ENCODE measurements at places on chromosomes 5 and 9.

GRCh38 chr5:171355302-171355724 lies 32.3 kb upstream of the NPM1 start:
- DNase-seq, result no peak

GRCh38 chr9:98995059-98995671 lies 51.5 kb downstream of the COL15A1 start:
- no peak for DNase-seq

DNA sequence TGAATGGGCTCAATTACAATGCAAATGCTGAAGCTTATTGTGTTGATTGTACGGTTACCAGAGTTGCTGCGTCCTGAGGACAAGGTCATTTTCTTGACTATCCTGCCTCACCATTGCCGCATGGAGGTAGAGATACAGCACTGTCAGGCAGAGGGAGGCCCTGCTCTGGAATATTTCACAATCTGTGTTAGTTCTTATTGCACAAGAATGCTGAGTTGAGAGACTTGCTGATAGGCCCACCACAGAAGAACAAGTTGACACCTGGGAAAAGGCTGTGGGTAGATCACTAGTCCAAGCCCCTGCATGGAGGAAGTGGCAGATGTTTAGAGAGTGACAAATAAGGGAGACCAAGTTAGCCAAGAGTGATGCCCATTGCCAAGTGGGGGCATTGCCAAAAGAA lies 344.5 kb upstream of the ITGA1 start:
- DNase-seq, result no peak

- no peak for DNase-seq
These were observed 623.9 kb upstream of the NUDT12 start for GRCh38 chr5:104186510-104186909.

DNA sequence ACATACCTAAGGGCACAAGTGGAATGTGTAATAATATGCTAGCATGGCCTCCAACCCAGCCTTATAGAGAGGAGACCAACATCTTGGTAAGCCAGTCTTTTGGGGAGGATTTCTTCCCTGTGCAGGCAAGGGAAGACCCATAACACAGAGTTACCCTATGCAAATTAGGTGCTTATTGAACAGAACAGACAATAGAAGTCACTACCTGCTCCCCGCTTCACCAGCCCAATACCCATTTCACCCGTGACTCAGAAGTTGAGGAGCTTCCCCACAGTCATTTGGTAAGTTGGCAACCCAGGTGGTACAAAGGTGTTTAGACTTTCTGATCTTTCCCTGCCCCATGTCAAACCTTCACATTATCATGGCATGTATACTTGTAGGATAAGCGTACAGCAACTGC lies 44.6 kb downstream of the AOPEP start:
- DNase-seq, result no peak

DNA sequence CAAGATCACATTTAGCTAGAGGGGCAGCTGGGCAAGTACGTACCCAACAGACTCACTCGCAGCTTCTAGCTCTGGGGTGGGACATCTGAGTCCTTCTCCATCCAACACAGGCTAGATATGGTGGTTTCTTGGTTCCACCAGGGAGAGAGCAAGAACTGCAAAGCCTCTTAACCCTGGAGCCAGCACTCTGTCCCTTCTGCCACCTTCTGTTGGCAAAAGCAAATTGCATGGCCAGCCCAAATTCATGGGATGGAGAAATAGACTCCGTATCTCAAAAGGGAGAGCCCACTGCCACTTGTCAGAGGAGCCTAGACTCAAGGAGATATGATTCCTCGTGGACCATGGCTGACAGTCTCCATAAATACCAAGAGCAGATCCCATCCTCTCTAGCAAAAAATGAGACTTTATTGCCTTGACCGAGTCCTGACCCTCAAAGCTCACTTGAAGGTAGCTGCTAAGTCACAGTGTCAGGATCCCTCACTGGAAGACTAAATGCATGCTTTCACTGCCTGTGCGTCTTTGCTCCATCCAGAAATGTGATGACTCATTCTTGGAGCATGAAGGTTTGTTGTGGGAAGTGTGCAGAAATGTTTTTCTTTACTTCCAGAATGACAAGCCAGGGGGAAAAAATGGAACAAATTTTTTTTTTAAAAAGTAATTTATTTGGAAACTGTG lies 28.8 kb upstream of the ROR2 start:
- DNase-seq, result peak; percentile 28

DNA sequence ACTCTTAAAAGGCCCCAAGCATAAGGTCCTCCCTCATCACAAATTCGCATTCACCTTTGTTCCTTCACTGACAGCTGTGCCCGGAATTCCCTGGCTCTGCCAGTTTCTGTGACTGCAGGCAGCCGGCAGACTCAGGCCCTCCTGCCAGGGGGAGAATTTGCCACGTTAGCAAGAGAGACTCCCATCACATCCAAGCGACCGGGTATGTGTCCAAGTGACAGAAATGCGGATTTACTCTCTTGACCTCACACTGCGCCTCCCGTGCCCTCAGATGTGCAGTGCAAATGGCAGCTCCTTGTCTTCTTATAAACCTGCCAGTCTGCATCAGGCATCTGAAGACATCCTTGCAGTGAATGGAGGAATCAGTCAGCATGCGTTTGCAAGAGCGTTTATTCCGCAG lies 187.1 kb upstream of the WWC1 start:
- no peak for DNase-seq

All from NCI-H774 (cell line).